ENCODE measurements at places on chromosomes 1 and 21. TPM values are rescaled to one million over a fixed set of nuclear protein-coding genes. Genes with fewer than 3 reads are reported as not detected.

GRCh38 chr21:41460578-41461527 lies 34.8 kb downstream of the MX1 start:
- no peaks in the 10 kb centered on the region for H3K4me1 ChIP-seq
- DNase-seq, result peak; percentile 50
- H3K36me3 ChIP-seq, result peaks cover 31% of the 10 kb centered on the region
- H3K27ac ChIP-seq, result no peak overlapping the region
- H3K4me3 ChIP-seq, result no peak overlapping the region

GRCh38 chr1:2127187-2128145 lies 67.1 kb downstream of the FAAP20 start:
- H3K27ac ChIP-seq, result no peak overlapping the region
- H3K4me3 ChIP-seq, result no peak overlapping the region
- peaks cover 15% of the 10 kb centered on the region for H3K4me1 ChIP-seq
- no peaks in the 10 kb centered on the region for H3K36me3 ChIP-seq

DNA sequence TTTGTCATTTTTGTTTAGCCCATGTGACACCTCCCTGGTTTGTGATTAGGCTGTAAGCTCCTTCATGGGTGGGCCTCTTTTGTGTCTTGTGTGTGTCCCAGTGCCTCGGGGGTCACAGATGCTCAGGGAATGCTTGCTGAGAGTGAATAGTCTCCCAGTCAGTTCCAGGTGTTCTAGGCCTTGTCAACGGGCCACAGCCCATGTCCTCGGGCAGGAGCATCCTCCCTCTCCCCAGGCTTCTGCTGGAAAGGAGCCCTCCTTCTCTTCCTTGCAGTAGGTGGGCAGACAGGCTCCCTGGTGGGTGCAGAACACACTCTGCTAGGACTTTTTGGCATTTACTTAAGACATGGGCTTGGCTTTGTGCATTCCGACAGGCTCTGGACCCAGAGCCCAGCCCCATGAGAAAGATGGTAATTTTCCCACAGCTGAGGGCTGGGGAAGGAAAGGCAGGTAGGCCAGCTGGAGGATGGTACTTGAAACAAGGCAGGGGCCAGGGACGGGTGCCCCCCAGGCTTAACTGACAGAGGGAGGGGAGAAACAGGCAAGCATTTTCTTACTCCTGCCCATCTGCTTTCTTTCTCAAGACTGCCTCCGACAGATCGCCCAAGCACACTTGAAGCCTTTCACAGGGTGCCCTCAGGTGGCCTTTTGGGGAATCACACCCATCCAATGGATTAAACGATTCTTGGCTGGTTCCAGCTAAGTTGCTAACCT lies 7.1 kb upstream of the CPLANE2 start:
- no peaks in the 10 kb centered on the region for H3K27me3 ChIP-seq
- peaks cover 5% of the 10 kb centered on the region for H3K4me1 ChIP-seq
- H3K36me3 ChIP-seq, result peaks cover 14% of the 10 kb centered on the region
- no peak overlapping the region for H3K4me3 ChIP-seq

DNA sequence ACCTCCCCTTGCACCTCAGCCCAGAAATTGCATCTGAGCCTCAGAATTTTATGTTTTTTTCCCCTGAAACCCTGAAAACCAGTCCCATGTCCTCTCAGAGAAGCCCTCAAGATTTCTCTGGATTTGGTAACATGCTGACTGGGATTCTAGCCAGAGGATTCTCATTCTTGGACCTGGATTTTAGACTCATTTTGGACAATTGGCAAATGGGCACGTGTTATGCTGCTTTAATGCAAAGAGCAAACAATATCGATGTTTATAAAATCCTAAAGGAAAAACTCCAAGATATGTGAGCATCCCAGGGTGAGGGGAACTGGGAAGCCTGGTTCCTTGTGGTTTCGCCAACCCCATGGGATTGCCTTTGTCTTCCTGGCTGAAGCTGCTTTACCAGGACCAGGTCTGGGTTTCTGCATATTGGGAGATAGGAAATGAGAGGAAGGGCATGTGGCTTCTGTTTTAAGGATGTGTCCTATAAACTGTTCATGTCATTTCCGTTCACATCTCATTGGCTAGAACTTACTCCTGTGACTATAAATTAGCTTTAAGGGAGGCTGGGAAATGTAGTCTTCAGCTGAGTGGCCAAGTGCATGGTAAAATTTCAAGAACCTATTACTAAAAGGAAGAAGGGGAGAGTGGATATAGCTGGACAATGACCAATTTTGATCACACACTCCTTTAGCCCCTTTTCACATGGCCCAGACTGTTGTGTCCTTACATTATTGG lies 27.2 kb upstream of the BCL10 start:
- no peaks in the 10 kb centered on the region for H3K36me3 ChIP-seq
- DNase-seq, result no peak
- H3K4me3 ChIP-seq, result no peak overlapping the region
- peaks cover 16% of the 10 kb centered on the region for H3K27me3 ChIP-seq

GRCh38 chr1:210402560-210402959 lies 73.9 kb downstream of the HHAT start:
- H3K4me1 ChIP-seq, result peaks cover 5% of the 10 kb centered on the region
- no peaks in the 10 kb centered on the region for H3K27me3 ChIP-seq
- H3K27ac ChIP-seq, result no peak overlapping the region
- DNase-seq, result no peak
- H3K36me3 ChIP-seq, result no peaks in the 10 kb centered on the region
- H3K4me3 ChIP-seq, result no peak overlapping the region

Gene LCE1A
- total RNA-seq, result not detected

Gene PPIAL4G
- 0.20 TPM for total RNA-seq

Gene ATP6V1G3
- total RNA-seq, result not detected
